Stimulated activated CD8-positive, alpha-beta memory T cell treated with anti-CD3 and anti-CD28 coated beads, Interleukin-7, amount 100 ng/mL, for 24 hours (primary cell): ENCODE measurements at places on chromosomes 5 and 9.

GRCh38 chr5:154196955-154197652 is 6.6 kb downstream of the GALNT10 start:
- no peak for DNase-seq

- DNase-seq: no peak
Observed at GRCh38 chr9:120308495-120308894, 271.5 kb downstream of the CDK5RAP2 start.

GRCh38 chr9:116362493-116362892 is 208.9 kb downstream of the PAPPA start:
- no peak for DNase-seq

DNA sequence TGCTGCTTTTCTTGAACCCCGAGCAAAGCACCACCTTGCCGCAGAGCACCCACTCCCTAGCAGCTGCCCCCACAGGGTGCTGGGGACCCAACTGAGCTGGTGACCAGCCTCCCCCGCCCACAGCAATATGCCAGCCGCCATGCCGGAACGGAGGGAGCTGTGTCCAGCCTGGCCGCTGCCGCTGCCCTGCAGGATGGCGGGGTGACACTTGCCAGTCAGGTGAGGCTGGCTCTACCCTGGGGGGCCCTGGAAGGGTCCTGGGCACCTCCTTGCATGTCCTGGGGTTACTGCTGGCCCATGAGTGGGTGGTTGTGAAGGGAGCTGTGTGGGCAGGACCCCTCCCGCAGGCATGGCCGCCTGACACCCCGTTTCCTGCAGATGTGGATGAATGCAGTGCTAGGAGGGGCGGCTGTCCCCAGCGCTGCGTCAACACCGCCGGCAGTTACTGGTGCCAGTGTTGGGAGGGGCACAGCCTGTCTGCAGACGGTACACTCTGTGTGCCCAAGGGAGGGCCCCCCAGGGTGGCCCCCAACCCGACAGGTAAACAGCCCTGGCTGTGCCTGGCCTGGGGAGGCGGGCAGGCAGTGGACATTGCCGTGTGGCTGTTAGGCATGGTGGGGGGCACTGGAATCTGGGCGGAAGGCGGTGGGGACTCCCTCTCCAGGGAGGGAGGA is 7.2 kb downstream of the EGFL7 start:
- DNase-seq: no peak

DNA sequence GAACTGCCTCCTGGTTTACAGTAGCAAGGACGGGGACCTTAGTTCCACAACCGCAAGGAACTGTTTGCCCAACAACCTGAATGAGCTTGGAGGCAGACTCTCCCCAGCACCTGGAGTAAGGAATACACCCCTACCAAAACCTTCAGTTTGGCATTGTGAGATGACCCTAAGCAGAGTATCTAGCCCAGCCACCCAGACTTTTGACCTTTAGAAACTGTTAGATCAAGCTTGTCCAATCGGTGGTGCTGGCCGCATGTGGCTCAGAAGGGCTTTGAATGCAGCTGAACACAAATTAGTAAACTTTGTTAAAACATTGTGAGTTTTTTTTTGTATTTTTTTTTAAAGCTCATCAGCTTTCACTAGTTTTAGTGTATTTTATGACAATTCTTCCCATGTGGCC is 86.9 kb upstream of the C9orf72 start:
- no peak for DNase-seq

GRCh38 chr9:34994900-34995669 is 5.5 kb downstream of the DNAJB5 start:
- DNase-seq: no peak

GRCh38 chr5:76652809-76653414 is 29.7 kb upstream of the F2RL2 start:
- DNase-seq: no peak

DNA sequence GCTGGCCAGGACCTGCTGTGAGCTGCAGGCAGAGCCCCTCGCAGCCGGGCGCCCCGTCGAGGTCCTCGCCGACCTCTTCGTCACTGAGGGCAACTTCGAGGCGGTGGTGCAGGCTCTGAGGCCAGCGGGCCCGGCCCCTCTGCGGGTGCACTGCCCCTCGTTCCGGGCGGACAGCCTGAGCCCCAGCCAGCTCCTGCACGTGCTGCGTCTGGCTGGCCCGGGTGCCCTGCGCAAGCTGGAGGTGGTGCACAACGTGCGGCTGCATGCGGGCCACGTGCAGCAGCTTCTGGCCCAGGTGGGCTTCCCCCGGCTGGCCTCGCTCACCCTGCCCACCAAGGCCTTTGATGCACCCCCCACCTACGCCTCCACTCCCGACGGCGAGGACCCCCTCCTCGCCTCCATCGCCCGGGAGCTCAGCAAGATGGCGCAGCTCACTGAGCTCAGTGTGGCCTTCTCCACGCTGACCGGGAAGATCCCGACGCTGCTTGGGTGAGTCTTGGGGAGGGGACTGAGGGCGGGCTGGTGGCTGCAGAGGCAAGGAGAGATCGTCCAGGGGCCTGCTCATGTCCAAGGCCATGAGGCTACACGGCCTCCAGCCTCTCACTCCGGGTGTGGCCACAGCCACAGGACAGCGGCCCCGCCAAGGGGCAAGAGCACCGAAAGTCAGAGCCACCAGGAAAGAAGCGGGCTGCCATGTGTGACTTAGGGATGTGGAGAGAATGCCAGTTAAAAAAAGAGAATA is 825 bp downstream of the LRRC14B start:
- no peak for DNase-seq

- DNase-seq: no peak
Observed at GRCh38 chr5:167575330-167575729, 716.1 kb upstream of the WWC1 start.

GRCh38 chr9:88230612-88231011 is 92.3 kb upstream of the SPATA31C2 start:
- no peak for DNase-seq

DNA sequence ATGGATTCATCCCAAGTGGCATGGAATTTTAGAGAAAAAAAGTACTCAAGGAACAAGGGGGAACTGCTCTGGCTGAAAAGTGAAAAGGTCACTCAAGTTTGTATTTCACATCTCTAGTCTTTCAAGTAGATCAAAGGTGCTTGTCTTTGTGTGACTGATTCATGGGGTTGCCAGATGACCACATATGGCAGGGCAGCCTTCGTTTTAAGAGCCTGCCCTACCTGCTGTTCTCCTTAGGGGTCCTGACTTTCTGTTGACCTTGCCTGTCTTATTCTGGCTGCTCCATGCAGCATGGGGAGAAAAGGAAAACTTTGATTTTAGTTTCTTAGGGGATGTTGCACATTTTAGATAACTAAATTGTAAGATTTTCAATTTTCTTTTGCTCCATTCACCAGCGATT is 877.7 kb downstream of the TLE1 start:
- no peak for DNase-seq

DNA sequence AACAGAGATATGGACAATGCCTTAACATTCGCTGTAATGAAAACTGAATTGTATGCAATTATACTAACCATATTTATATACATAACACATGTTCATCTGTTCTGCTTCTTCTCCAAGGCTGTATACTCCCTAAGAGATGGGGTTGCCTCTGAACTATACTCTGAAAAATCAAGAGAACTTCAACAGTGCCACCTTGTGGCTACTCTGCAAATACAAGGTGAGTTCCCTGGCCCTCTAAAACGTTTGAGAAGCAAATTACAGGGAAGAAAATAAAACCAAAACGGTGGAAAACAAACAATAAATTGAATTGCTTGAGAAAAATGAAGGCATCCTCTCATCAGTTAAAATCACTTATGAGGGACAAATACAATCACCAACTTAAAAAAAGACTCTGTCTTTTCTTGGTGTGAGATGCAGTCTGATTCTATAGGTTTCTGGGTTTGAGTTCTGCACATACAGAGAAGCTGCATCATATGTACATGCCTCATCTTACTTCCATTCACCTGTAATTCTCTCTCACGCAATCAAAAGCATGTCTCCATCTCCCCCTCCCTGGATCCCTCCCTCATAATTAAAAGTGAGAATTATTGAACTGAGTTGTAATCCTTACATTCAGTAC is 98.6 kb downstream of the FBXW11 start:
- no peak for DNase-seq

GRCh38 chr5:53288511-53288910 is 179.0 kb upstream of the MOCS2 start:
- DNase-seq: no peak

- DNase-seq: no peak
Observed at GRCh38 chr5:108762660-108763059, 15.0 kb downstream of the FER start.

DNA sequence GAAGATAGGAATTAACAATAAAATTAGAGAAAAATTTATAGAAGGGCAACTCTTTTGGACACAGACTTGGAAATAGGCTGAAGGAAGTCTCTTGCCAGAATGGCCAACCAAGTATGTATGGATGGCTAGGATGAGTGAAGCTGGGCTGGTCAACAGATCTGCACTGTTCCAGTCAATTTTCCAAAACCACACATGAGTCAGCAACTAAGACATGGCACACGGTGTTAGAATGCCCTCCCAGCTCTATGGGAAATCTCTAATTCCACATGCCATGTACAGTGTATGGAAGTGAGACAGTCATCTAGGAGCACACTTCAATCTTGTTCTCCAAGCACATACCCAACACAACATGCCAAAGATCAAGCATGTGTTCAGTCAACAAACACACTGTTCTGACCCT is 129.6 kb downstream of the GLIS3 start:
- DNase-seq: no peak

- DNase-seq: no peak
Observed at GRCh38 chr9:115058175-115058574, 59.8 kb downstream of the TNC start.

- DNase-seq: no peak
Observed at GRCh38 chr9:17387565-17387964, 191.3 kb upstream of the SH3GL2 start.

GRCh38 chr5:109452661-109453060 is 42.9 kb upstream of the PJA2 start:
- DNase-seq: no peak

DNA sequence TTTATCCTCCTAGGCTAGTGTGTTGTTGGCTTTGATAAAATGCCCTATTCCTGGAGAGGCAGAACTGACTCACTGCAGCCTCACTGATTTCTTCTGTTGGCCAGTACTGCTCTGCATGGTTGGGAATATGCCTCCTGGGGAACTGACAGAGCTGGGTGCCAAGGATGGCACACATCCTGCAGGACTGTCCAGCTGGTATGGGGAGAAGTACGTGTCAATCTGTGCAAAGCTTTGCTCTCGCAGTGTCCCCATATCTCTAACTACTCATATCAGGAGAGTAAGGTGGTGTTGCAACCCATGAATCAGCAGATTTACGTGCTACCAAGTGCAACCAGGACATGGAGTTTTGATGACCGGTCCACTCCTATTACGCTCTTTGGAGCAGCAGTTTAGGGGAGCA is 74.7 kb downstream of the TEK start:
- DNase-seq: no peak

GRCh38 chr5:93320920-93321445 is 260.0 kb downstream of the NR2F1-AS1 start:
- DNase-seq: no peak

GRCh38 chr5:132481596-132482211 is 8.9 kb downstream of the IRF1 start:
- DNase-seq: no peak

DNA sequence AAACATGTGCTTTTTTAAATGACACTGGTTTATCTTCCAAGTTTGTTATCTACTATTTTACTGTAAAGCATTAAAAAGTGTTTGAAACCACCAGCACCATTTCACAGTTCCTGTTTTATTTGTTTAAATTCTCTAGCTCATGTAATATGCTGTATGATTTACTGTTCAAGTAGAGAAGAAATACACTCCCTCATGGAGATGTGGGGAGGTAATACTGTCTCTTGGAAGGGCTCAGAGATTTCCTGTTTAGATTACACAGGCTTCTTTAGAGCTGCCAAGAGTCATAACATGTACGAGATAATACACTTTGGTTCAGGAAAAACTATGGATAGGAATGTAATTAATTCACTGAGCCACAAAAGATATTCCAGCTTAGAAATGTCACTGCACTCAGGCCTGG is 135.0 kb upstream of the CCDC152 start:
- no peak for DNase-seq

- no peak for DNase-seq
Observed at GRCh38 chr5:73693573-73694061, 67.6 kb downstream of the ARHGEF28 start.

DNA sequence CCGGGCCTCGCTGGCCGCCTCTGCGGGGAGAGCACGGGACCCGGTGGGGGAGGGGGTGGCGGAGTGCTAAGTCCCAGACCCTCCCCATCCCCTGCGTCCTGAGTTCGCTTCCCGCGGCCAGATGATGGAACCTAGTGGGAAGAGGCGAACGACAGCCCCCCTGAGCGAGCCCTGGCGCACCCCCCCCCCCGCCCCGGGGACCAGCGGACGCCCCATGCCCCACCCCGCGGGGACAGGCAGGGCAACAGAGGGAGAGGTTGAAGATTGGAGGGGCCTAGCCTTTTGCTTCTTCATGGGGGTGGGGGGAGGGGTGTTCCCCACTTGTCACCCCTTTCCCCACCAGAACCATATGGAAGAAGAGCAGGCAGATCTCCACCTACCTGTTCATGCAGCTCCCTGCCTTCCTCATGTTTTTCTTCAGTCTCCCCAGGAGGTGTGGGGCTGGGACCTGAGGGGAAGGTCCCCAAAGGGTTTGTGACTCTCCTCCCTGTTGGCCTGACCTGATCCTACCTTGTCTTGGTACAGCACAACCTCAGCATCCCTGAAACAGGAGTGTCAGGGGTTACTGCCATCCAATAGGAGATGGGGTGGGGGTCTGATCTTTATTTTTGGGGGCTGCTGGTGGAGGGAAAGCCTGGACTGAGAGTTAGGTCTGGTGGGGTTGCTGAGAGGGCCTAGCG is 485 bp downstream of the FAM53C start:
- DNase-seq: no peak

GRCh38 chr5:157072508-157072907 is 13.6 kb upstream of the HAVCR1 start:
- DNase-seq: no peak

DNA sequence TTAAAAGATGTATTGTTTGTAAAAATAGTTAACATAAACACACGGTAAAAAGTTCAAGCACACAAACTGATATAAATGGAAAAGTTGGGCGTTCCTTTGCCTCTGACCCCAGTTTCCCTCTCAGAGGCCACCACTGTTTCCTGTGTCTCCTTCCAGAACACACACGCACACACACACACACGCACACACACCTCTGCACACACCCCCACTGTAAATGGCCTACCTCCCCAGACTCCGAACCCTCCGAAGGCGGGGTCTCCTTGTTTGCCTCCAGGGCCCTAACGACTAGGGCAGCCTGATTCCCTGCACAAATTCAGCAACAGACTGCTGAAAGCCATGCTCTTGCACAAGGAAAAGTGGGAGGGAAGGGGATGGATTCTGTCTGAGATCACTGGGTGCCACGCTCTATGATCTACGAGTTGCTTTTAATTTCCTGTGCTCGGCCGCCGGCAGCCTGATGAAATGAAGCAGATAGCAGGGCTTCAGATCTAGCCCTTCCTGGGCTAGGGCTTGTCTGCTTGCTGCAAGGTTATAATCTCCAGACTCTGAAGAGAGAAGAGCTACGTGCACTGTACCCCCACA is 184.0 kb upstream of the IL12B start:
- no peak for DNase-seq

GRCh38 chr5:172716796-172717313 is 54.1 kb downstream of the DUSP1 start:
- DNase-seq: peak; percentile 75

- no peak for DNase-seq
Observed at GRCh38 chr5:4700069-4700468, 440.1 kb upstream of the ADAMTS16 start.
